ENCODE measurements at places on chromosomes 11 and 22. TPM values are rescaled to one million over a fixed set of nuclear protein-coding genes. Genes with fewer than 3 reads are reported as not detected.
A peak's percentile ranks its signal among the peaks of the same experiment; 100 is the strongest.

DNA sequence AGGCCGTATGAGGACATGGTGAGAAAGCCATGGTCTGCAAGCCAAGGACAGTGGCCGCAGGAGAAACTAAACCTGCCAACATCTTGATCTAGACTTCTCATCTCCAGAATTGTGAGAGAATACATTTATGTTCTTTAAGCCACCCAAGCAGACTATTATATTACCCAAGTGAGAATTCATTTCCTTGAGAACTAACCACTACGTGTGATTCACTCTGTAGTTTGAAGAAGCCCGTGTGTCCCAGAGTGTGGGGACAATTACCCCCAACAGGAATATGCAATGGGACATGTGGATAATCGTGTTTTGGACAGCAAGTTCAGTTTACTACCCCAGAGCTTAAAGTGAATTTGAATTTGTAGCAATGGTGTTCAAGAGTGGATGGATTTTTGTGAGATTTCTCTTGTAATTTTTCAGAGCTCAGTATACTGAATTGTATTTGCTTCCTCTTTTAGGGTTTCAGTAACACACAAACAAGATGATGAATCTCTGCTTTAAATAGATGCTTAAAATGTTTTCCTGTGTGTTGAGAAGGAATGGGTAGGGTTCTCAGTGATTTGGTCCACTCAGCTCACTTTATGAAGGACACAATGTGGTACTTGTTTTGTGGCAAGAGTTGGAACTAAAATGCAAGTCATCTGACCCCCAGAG lies 100.0 kb upstream of the ARHGAP20 start:
- no peaks in the 10 kb centered on the region for H3K4me1 ChIP-seq
- H3K27me3 ChIP-seq: no peaks in the 10 kb centered on the region
- H3K4me3 ChIP-seq: no peak overlapping the region
- H3K36me3 ChIP-seq: no peaks in the 10 kb centered on the region
- H3K27ac ChIP-seq: no peak overlapping the region

GRCh38 chr11:68432874-68433273 lies 27.7 kb upstream of the PPP6R3 start:
- no peaks in the 10 kb centered on the region for H3K27me3 ChIP-seq
- no peak overlapping the region for H3K4me3 ChIP-seq
- DNase-seq: no peak
- no peak overlapping the region for H3K27ac ChIP-seq

DNA sequence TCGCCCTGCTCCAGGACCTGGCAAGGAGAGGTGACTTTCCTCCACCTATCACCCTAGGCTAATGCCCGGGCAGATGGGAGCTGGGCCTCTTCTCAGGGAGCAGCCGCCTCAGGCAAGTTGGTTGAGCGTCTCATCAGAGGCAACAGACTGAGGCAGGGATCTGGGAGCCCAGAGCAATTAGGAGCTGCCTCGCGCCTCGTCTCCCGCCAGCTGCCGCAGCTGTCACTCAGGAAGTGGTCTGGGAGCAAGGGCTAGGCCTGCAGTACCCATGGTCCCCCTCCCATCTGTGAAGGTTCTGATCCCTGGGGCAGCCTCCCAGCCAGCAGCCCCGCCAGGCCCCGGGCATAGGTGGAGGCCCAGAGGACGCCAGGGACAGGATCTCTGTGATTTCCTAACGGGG lies 4.6 kb upstream of the CABP7 start:
- peaks cover 15% of the 10 kb centered on the region for H3K27me3 ChIP-seq
- H3K27ac ChIP-seq: no peak overlapping the region
- no peak for DNase-seq
- no peak overlapping the region for H3K4me3 ChIP-seq

GRCh38 chr11:30328681-30329080 lies 5.8 kb downstream of the ARL14EP start:
- H3K27me3 ChIP-seq: no peaks in the 10 kb centered on the region
- no peaks in the 10 kb centered on the region for H3K36me3 ChIP-seq
- no peak for DNase-seq
- H3K27ac ChIP-seq: no peak overlapping the region

- no peak overlapping the region for H3K4me3 ChIP-seq
- no peaks in the 10 kb centered on the region for H3K36me3 ChIP-seq
- no peaks in the 10 kb centered on the region for H3K4me1 ChIP-seq
- no peak for DNase-seq
- no peaks in the 10 kb centered on the region for H3K27me3 ChIP-seq
- no peak overlapping the region for H3K27ac ChIP-seq
Measured at GRCh38 chr22:32707971-32708370, 93.5 kb upstream of the TIMP3 start.

The ATG2A gene
- 39.7 TPM for total RNA-seq

The OR8H1 gene
- not detected for total RNA-seq

- H3K27ac ChIP-seq: peak overlapping the region; percentile 54
- no peaks in the 10 kb centered on the region for H3K36me3 ChIP-seq
- peak overlapping the region; percentile 47 for H3K4me3 ChIP-seq
- peaks cover 58% of the 10 kb centered on the region for H3K27me3 ChIP-seq
- peaks cover 14% of the 10 kb centered on the region for H3K4me1 ChIP-seq
- no peak for DNase-seq
Measured at GRCh38 chr11:124760806-124761205, 1.3 kb downstream of the ESAM start.

DNA sequence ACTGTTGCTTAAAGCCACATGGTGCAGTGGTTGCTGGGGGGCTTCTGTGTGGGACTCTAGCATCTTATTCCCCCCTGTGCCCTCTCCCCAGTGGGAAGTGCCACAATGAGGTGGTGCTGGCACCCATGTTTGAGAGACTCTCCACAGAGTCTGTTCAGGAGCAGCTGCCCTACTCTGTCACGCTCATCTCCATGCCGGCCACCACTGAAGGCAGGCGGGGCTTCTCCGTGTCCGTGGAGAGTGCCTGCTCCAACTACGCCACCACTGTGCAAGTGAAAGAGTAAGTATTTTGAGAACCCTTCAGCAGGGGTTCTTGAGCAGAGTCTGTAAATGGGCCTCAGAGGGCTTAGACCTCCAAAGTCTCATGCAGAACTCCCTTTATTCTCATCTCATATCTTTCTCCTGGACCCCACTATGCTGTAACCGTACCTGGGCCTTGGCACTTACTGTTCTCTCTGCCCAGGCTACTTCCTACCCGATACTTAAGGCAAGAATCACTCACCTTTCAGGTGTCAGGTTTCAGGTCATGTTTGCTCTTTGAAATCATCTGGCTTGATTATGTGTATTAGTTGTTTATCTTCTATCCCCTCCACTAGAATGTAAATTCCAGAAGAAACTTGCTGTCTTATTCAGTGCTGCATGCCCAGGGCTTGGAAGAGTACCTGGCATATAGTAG lies 32.4 kb downstream of the PIK3IP1 start:
- peaks cover 12% of the 10 kb centered on the region for H3K4me1 ChIP-seq
- no peaks in the 10 kb centered on the region for H3K27me3 ChIP-seq
- H3K4me3 ChIP-seq: no peak overlapping the region
- no peak for DNase-seq

The IL18BP gene
- total RNA-seq: 2.9 TPM

DNA sequence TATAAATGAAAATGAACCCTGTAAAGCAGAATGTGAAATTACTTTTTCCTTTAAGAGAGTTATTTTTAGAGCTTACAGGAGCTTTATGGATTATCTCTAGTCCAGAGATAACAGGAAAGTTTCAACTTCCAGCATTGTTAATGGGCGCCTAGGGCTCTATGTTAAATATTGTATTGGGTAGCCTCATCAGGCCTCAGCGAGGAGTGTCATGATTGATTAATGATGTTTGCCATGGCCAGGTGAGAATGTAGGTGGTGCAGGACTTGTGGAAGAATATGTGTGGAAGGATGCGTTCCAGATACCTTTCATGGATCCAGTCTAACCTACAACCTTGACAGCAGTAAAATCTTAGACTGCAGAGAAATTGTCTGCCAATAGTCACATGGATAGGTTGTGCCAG lies 50.6 kb downstream of the ME3 start:
- H3K4me1 ChIP-seq: peaks cover 36% of the 10 kb centered on the region
- H3K27me3 ChIP-seq: no peaks in the 10 kb centered on the region
- H3K4me3 ChIP-seq: no peak overlapping the region
- H3K27ac ChIP-seq: no peak overlapping the region
- no peaks in the 10 kb centered on the region for H3K36me3 ChIP-seq
- DNase-seq: no peak

The CHRNA10 gene
- not detected for total RNA-seq

The FOLR3 gene
- total RNA-seq: not detected

Data from gastrocnemius medialis (tissue), 4 donors.